ENCODE measurements at places on chromosomes 6 and 20.

DNA sequence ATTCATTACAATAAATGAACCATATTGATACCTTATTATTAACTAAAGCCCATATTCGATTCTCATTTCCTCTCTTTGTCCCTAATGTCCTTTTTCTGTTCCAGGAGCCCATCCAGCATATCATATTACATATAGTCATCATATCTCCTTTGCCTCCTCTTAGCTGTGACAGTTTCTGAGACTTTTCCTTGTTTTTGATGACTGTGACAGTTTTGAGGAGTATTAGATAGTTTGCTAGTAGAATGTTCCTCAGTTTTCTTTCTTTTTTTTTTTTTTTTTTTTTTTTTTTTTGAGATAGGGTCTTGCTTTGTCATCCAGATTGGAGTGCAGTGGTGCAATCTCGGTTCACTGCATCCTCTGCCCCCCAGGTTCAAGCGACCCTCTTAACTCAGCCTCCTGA lies 61.6 kb downstream of the TIAM2 start:
- DNase-seq = no peak

DNA sequence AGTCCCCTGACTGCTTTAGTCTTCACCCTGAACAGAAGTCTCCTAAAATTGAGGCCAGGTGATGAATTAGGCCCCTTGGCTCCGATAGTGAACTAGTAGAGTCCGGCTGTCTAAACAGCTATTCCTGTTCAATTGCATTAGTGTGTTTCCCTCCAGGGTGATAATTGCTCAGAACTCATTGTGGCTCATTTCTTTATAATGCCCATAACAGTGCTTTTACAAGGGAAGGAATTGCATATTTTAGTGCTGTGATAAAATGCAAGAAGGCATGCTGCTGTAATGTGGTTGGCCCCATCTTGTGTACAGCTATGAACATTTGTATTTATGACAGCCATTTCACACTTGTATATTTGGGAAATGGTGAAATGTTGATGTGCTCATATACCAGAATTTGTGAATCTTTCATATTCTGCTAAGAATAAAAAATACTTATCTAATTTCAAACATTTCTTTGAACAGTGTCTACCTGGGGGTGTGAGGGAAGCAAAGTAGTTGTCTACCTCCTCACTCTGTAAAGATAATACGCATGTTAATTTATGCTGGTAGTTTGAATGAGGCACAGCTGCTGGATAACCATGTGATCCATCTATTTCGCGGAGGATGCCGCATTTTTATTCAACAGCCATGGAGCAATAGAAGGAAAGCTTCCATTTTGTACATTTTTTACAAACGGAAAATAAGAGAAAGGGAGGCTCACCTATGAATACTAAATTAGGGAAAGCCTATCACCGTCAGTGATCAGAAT lies 451.4 kb downstream of the NKAIN2 start:
- no peak for DNase-seq

- no peak for DNase-seq
Observed at GRCh38 chr6:107845777-107846176, 21.7 kb upstream of the SCML4 start.

GRCh38 chr6:34246563-34247391 lies 2.0 kb downstream of the SMIM29 start:
- peak; percentile 75 for DNase-seq

GRCh38 chr6:101263596-101263995 lies 129.9 kb upstream of the GRIK2 start:
- DNase-seq = no peak

GRCh38 chr20:3203315-3204123 lies 963 bp downstream of the DDRGK1 start:
- peak; percentile 32 for DNase-seq

DNA sequence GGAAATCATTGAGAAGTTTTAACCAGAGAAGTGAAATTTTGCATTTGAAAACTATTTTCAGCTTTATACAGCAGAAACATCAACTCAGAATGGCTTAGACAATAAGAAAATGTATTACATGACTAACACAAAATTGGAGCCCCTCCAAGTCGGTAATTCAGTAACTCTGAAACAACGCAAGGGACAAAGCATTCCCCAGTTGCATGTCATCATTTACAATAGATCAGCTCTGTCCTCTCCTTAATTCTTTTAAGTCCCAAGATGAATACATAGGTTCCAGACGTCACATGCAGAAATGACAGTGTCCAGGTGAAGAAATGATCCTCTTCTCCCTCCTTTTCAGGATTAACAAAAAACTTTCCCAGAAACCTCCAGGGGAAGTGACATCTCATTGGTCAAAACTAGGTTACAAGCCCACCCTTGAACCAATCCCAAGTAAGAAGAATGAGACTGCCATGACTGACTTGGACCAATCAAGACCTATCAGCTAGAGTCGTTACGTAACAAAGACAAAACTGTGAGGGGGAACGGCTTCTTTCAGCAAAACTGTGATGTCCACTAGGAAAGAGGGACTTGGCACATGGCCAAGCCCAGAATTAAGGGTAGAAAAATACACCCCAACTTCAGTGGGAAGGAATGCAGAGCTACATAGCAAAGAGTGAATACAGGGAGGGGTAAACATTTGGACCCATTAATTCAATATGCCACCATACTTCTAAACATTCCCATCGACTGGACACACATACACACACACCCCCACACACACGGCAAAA lies 149.8 kb upstream of the PRND start:
- DNase-seq = no peak

GRCh38 chr20:33612001-33612400 lies 50.1 kb upstream of the C20orf144 start:
- no peak for DNase-seq

DNA sequence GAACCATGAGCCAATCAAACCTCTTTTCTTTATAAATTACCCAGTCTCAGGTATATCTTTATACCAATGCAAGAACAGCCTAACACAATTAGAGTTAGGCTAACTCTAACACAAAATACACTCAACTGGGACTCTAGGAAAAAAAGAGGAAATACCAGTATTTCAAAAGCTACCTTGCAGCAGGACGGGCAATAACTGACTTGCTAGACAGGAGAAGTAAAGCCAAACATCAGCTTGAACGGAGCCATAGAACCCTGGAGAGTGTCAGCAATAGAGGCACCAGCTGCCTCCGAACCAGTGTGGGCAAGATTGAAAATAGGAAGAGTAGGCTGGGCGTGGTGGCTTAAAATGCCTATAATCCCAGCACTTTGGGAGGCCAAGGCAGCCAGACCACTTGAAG lies 162.0 kb upstream of the SOX4 start:
- no peak for DNase-seq

- no peak for DNase-seq
Observed at GRCh38 chr6:116445102-116445501, 16.1 kb upstream of the CALHM6 start.

- no peak for DNase-seq
Observed at GRCh38 chr6:42028234-42029061, 21.9 kb upstream of the TAF8 start.

- DNase-seq = peak; percentile 82
Observed at GRCh38 chr6:150403458-150404246, 34.8 kb downstream of the IYD start.

DNA sequence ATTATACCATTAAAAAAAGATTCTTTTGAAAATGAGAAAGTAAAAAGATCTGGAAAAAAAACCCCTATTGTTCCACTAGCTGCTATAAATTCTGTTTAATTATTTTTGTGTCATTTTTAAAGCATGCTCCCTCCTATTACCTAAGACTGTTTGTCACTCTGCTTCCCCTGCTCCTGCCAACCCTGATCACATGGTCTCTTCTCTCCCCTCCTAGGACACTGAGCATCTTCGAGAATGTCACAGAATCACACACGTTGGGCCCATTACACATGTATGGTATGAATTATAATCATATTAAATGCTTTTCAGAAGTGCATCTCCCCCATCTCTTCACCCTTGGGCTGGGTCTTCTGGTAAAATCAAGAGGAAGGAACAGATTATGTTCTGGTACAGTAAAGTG lies 6.2 kb downstream of the SNAP91 start:
- DNase-seq = no peak

DNA sequence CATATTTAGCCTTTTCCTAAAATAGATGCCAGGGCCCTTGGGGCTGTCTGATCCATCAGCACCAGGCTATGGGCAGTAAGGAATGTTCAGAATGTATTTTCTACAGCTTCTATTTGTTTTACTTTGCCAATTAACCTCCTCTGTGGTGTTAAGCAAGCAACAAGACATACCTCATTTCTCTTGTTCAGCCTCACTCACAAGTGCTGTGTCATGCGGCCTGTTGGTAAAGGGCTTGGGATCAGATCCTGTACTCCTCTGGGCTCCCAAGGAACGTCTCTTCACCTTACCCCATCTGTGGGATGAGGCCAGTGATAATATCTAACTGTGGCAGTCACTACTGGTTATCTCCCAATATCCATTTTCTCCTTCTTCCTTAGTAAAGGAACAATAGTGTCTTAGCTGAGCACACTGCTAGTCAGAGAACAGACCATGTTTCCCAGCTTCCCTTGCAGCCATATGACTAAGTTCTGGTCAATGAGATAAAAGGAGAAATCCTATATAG lies 7.0 kb upstream of the DSTN start:
- DNase-seq = peak; percentile 92

DNA sequence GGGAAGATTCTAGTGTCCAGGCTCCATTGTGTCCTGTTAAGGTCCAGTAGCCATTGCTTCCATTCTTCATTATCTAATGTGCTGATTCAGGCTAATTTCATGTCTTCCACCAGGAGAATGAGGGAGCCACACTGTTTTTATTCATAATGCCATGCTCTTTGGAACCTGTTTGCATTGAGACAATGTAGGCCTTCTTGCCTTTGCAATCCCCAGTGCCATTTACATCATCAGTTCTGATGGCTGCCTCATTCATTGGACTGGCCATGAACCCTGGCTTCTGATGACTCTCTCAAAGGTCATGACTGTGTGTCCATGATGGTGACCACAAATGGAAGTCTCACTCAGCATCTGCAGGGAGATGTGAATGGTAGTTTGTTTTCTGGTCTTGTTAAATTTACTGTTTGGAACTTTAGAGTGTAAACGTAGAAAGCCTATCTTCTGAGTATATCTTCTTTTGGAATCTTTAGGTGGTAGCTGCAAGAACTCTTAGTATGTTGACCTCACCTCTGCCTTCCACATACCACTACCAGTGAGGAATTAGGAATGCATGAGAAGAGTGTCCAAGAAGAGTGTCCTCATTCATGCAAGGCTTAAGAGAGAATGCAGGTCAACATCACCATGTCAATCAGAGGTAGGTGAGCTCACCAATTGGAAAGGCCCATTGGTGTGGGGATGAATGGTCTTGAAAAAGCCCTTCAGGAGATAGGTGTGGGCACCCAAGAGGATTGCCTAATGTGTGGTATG lies 42.9 kb upstream of the ZFP64 start:
- DNase-seq = no peak

GRCh38 chr6:138393871-138394783 lies 9.9 kb upstream of the HEBP2 start:
- DNase-seq = no peak

GRCh38 chr6:110786271-110786670 lies 29.0 kb downstream of the CDK19 start:
- DNase-seq = no peak

GRCh38 chr6:158316022-158316421 lies 3.8 kb downstream of the TULP4 start:
- DNase-seq = no peak

DNA sequence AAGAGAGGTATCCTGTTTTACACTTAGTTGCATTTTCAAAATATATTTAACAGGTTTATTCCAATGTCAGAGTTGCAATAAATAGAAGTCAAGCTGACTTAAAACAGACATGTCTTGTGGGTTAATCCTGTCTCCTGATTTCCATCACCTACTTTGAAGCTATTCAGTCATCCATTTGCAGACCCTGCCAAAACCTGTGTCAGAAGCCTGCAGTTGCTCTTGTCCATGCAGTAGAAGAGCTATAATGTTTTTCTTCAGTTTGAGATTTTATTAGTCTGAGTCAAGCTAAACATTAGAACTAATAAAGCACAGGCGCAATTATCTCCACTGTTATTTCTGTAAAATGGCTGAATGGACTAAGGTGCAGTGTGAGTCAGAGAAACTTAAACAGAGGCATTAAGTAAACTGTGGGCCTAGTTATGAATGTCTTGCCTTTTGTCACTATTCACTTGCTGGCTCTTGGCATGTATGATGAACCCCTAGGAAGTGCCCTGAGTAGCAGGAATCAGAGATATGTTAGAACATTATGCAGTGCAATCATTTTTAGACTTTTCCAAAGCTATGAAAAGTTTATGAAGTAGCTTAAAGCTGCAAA lies 11.0 kb upstream of the HDGFL1 start:
- DNase-seq = no peak

- no peak for DNase-seq
Observed at GRCh38 chr6:20364327-20364726, 37.4 kb upstream of the E2F3 start.

Data from PC-9 (cell line).